ENCODE measurements at places on chromosomes 5 and 9. TPM values are rescaled to one million over a fixed set of nuclear protein-coding genes. Genes with fewer than 3 reads are reported as not detected.
A peak's percentile ranks its signal among the peaks of the same experiment; 100 is the strongest.

The ICE1 gene
- total RNA-seq, result 29.0 TPM

The PGM5 gene
- total RNA-seq, result not detected

The HAVCR2 gene
- total RNA-seq, result 28.7 TPM

The GALNT10 gene
- total RNA-seq, result 15.2 TPM

The PPP3R2 gene
- not detected for total RNA-seq

The EPB41L4A gene
- not detected for total RNA-seq

The IL9 gene
- not detected for total RNA-seq

DNA sequence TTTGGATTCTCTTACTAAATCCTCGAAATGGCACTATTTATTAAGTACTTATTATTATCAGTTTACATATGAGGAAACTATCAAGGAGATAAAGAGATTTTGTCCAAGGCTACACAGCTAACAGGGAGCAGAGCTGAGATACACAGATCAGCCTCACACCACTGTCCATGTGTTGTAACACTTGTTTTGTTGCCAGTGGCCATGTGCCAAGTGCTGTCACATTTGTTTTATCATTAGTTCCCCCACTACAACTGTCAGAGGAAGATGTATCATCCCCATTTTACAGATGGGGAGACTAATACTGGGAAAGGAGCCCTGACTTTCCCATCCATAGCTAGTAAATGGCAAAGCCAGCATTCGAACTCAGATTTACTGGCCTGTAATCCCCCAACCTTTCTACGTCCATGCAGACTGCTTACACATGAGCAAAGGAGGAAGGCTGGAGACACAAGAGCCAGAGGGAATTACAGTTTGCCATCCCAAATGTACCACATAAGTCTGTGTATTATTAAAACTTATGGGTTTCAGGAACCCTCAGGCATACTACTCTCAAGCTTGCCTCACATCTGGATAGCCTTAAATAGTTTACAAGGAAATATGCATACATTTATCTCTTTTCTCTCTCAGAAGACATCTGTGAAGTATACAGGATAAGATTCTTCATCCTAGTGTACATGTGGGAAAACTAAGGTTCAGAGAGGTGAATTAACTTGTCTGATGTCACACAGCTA, 25.1 kb downstream of the PAPPA start:
- no peak for DNase-seq
- no peaks in the 10 kb centered on the region for H3K36me3 ChIP-seq
- peaks cover 4% of the 10 kb centered on the region for H3K27me3 ChIP-seq
- no peaks in the 10 kb centered on the region for H3K4me1 ChIP-seq

DNA sequence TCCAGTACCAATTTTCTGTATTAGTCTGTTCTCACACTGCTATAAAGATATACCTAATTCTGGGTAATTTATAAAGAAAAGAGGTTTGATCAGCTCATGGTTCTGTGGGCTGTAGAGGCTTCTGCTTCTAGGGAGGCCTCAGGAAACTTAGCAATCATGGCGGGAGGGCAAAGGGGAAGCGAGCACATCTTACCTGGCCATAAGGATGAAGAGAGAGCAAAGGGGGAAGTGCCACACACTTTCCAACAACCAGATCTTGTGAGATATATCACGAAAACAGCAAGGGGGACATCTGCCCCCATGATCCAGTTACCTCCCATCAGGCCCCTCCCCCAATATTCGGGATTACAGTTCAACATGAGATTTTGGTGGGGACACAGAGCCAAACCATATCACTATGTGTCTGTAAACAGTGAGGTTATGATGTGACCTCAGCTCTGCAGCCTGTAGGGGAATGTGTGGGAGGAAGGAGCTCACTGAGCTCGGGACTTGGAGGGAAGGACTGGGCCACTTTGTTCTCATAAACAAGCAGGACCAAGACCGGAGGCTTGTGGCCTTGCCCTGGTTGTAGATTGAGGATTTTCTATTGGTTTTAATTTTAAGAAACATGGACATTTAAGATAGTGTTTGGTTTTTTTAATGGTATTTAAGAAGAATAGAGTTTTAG, 85.2 kb downstream of the EHMT1 start:
- no peaks in the 10 kb centered on the region for H3K27me3 ChIP-seq
- H3K4me1 ChIP-seq, result peaks cover 48% of the 10 kb centered on the region
- H3K4me3 ChIP-seq, result no peak overlapping the region
- H3K36me3 ChIP-seq, result peaks cover 32% of the 10 kb centered on the region
- no peak for DNase-seq

DNA sequence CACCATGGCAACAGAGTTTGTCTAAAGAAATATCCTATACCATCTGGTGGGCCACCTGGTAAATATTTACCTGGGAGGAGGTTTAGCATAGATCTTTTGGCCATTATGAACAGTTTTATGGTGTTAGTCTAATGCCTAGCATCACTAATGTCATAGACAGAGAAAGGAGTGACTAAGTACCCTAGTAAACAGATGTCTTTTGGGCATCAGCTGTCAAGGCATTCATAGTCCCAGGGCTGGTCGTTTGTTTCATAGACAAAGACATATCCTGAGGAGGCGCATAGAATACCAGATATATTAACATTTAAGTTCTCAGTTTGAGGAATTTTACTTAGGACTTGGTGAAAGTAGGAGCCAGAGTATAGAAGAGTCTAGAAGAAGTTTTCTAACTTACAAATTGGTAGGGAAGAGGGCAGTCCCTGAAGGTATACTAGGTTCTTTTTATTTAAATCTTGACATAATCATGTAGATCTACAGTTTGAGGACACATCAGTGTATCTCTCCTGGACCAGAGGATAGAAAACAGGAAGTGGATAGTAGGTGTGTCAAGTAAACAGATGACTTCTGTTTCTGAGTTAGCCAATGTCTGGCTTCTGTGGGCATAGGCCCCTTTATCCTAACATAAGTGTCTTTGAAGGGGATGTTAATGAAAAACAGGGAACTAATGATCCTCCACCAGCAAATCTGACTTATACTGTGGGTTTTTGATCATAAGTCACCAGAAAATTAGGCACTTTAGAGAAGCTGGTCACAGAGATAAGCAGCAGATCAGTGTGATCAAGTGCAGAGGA, 105.0 kb upstream of the PRSS3 start:
- DNase-seq, result no peak
- H3K4me1 ChIP-seq, result peaks cover 2% of the 10 kb centered on the region
- H3K4me3 ChIP-seq, result no peak overlapping the region
- H3K27me3 ChIP-seq, result peaks cover 21% of the 10 kb centered on the region

DNA sequence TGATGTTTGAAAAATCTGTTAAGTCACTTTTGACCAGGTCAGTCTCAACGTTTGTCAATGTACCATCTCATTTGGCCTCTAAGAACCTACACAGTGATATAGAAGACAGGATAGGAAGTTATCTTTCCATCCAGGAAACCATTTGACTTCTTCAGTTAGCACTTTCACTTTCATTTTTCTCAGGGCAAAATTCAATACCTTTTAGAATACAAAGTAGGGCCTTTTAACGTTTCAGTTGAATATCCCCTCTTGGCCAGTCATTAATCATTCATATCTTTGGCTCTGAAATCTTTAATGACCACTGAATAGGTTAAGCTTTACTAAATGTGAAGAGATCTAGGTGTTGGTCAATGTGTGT, 101.1 kb upstream of the GNAQ start:
- H3K4me3 ChIP-seq, result peak overlapping the region; percentile 28
- no peak for DNase-seq
- peaks cover 20% of the 10 kb centered on the region for H3K4me1 ChIP-seq
- peaks cover under 1% of the 10 kb centered on the region for H3K27me3 ChIP-seq

- no peaks in the 10 kb centered on the region for H3K4me1 ChIP-seq
- H3K4me3 ChIP-seq, result no peak overlapping the region
- H3K27me3 ChIP-seq, result peaks cover 37% of the 10 kb centered on the region
- no peak for DNase-seq
- H3K27ac ChIP-seq, result no peak overlapping the region
These were observed 10.2 kb downstream of the ZNF608 start for GRCh38 chr5:124736082-124736804.

- no peak overlapping the region for H3K27ac ChIP-seq
- H3K36me3 ChIP-seq, result peaks cover 25% of the 10 kb centered on the region
- H3K4me1 ChIP-seq, result peaks cover 21% of the 10 kb centered on the region
- no peak overlapping the region for H3K4me3 ChIP-seq
- DNase-seq, result no peak
These were observed 4.6 kb downstream of the TUBB4B start for GRCh38 chr9:137245450-137246421.

DNA sequence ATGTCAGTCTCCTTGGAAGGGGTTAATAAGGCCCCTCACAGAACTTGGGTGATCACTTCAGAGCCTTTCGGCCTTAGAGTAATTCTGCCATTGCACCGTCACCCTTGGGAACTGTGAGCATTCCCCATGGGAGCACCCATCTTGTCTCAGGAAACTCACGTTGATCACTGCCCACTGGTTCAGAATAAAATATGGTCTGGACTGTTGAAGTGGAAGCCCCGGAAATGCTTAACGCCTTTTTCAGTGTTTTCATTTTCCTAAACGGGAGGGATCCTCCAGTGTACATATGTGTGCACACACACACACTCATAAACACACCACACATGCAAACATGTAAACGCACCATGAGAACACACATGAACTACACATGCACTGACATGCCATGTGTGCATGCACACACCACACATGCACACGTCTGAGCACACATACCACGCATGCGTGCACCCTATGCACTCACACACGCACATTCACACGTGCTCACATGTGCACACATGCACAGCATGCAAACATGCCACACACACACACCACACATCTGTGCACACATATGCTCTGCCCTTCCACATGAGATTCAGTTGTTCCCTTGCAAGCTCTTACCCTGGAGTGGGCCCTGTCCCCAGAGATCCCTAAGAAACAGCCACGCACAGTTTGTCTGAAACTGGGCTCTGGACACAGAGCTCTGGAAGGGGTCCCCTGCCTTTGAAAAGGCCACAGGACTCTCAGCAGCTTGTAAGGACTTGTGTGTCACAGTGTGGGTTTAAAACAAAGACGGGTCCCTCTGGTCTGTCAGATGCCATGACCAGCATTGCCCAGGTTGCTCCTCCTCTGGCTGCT, 17.0 kb downstream of the MRPL36 start:
- H3K27ac ChIP-seq, result no peak overlapping the region
- H3K4me3 ChIP-seq, result no peak overlapping the region
- H3K4me1 ChIP-seq, result peaks cover 29% of the 10 kb centered on the region
- H3K27me3 ChIP-seq, result no peaks in the 10 kb centered on the region

GRCh38 chr9:136707849-136708517, 4.4 kb upstream of the DIPK1B start:
- H3K27ac ChIP-seq, result no peak overlapping the region
- peaks cover 5% of the 10 kb centered on the region for H3K4me1 ChIP-seq
- no peaks in the 10 kb centered on the region for H3K36me3 ChIP-seq
- DNase-seq, result no peak
- peaks cover 18% of the 10 kb centered on the region for H3K27me3 ChIP-seq
- no peak overlapping the region for H3K4me3 ChIP-seq

DNA sequence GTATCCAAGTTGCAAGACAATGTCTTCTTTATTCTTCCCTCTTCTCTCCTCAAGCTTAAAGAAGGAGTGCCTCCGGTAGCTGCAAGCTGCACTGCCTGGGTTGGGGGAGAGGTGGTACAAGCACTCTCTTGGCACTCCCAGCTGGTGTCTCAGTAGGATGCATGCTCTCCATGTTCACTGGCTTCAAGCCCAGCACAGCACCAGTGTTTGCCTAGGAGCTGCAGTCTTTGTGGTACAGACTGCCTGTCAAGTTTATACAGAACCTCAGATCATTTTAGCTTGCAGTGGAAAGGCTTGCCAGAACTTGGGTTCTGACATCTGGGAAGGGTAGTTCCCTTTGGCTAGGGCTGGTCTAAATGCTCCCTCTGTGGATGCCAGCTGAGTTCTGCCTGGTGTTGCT, 505.6 kb downstream of the MAN2A1 start:
- no peak for DNase-seq
- H3K36me3 ChIP-seq, result no peaks in the 10 kb centered on the region
- no peak overlapping the region for H3K27ac ChIP-seq
- H3K4me1 ChIP-seq, result no peaks in the 10 kb centered on the region
- no peaks in the 10 kb centered on the region for H3K27me3 ChIP-seq
- no peak overlapping the region for H3K4me3 ChIP-seq

DNA sequence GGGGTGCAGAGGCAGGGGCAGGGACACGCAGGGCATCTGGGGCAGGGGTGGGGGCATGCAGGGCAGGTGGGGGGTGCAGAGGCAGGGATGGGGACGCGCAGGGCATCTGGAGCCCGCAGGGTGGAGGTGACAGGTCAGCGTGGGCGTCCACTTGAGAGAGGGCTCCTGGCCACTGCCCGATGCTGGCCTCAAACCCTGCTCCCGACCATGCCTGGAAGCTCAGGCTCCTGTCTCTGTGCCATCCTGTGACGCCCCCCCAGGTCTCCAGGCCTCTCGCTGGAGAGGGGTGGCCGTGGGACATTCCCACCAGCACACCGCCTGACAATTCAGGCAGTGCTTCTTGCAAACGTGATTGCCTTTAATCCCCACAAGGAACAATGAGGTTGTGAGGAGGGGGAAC, 33.0 kb downstream of the ZDHHC11B start:
- H3K27ac ChIP-seq, result no peak overlapping the region
- H3K4me3 ChIP-seq, result no peak overlapping the region
- no peaks in the 10 kb centered on the region for H3K36me3 ChIP-seq
- H3K4me1 ChIP-seq, result no peaks in the 10 kb centered on the region

GRCh38 chr9:79026316-79026715, 545.4 kb upstream of the TLE4 start:
- H3K27ac ChIP-seq, result no peak overlapping the region
- H3K27me3 ChIP-seq, result no peaks in the 10 kb centered on the region
- H3K4me3 ChIP-seq, result no peak overlapping the region
- no peaks in the 10 kb centered on the region for H3K36me3 ChIP-seq
- no peak for DNase-seq
- no peaks in the 10 kb centered on the region for H3K4me1 ChIP-seq

GRCh38 chr9:133715295-133715865, 22.8 kb downstream of the SARDH start:
- H3K4me3 ChIP-seq, result no peak overlapping the region
- DNase-seq, result no peak
- peaks cover 9% of the 10 kb centered on the region for H3K4me1 ChIP-seq
- H3K27me3 ChIP-seq, result no peaks in the 10 kb centered on the region

GRCh38 chr5:158398360-158399201, 539.6 kb upstream of the CLINT1 start:
- no peak overlapping the region for H3K27ac ChIP-seq
- H3K36me3 ChIP-seq, result no peaks in the 10 kb centered on the region
- H3K4me1 ChIP-seq, result peaks cover 4% of the 10 kb centered on the region
- no peak for DNase-seq
- no peaks in the 10 kb centered on the region for H3K27me3 ChIP-seq

DNA sequence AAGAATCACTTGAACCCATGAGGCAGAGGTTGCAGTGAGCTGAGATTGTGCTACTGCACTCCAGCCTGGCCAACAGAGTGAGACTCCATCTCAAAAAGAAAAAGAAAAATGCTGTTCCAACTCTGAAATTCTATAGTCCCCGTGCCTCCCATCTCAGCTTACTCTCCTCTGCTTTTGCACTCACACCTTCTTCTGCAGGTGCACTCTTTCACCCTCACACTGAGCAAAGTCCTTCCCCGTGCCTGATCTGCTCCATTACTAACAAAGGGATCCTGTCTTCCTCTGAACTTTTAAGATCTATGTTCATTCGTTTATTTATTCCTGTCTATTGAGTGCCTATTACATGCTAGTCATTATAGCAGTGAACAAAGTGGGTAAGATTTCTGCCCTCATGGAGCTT, 47.8 kb downstream of the SUSD1 start:
- H3K36me3 ChIP-seq, result peaks cover 7% of the 10 kb centered on the region
- no peak overlapping the region for H3K27ac ChIP-seq
- no peaks in the 10 kb centered on the region for H3K4me1 ChIP-seq
- no peak for DNase-seq
- H3K4me3 ChIP-seq, result no peak overlapping the region
- H3K27me3 ChIP-seq, result no peaks in the 10 kb centered on the region

Measured in activated CD8-positive, alpha-beta T cell treated with anti-CD3 and anti-CD28 coated beads for 36 hours (primary cell).